Cerebellar cortex (tissue), 1 donor: ENCODE measurements at places on chromosomes 5 and 9.

DNA sequence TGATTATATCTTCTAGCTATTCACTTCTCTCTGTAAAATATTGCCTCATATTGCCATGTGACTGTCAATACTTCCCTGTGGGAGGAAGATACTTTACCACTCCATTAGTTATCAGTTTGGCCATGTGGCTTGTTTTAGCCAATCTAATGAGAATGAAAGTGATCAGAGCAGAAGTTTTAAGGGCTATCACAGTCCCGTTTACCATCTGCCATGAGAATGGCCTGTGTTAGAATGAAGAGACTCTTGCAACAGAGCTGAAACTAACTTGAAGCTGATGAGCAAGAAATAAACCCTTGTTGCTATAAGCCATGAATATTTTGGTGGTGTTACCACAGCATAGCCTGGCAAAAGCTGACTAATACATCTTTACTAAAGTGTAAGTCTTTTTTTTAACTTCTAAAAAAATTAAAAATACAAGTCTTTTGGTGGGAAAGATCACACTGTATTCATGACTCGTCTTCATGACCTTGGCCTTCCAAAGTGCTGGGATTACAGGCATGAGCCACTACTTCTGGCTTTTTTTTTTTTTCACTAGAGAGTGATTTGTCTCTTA lies 68.0 kb upstream of the CTNNA1 start:
- DNase-seq = no peak

GRCh38 chr5:141618030-141618803 lies 583 bp downstream of the DIAPH1 start:
- peak; percentile 58 for DNase-seq

- no peak for DNase-seq
Observed at GRCh38 chr5:96052374-96052773, 90.7 kb upstream of the ELL2 start.

- DNase-seq = no peak
Observed at GRCh38 chr5:97425511-97425910, 242.5 kb upstream of the RIOK2 start.

DNA sequence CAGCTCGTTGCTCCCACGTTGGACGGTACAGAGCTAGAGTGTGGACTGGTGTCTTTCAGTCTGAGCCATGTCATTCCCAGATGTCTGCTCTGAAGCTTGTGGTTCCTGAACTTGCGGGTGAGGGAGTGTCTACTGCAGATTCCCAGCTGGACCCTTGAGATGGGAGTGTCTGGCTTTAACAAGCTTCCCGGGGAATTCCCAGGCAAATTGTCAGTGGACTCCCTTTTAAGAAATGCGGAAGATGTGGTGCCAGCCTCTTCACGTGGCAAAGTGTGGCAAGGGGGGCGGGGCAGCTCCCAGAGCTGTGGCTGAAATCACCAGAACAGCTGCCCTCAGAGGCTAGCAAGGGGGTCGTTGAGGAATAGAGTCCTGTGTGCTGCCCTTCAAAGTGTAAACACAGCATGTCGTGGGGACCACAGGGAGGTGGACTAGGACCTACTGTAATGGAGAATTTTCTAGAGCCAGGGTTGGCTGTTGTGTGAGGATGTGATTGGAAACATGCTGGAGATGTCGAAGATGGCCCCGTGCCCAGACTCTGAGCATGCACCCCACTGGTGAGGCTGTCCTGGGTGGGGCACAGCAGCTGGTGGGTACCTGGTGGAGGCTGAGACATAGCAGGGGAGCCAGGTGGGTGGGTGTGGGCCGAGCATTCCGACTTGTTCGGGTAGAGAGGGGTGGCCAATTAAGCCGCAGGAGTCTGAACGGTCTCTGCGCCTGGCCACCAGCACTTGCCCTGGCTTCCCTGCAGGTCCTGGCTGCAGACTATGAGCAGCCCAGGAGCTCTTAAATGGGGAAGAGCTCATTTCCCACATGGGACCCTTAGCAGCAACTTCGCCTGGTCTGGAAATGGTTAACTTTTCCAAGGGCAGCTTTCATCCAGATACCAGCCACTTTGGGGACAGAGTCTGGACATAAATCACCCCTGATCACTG lies 37.4 kb downstream of the PRRX2 start:
- DNase-seq = no peak

GRCh38 chr5:60710362-60710761 lies 10.4 kb upstream of the DEPDC1B start:
- peak; percentile 48 for DNase-seq

DNA sequence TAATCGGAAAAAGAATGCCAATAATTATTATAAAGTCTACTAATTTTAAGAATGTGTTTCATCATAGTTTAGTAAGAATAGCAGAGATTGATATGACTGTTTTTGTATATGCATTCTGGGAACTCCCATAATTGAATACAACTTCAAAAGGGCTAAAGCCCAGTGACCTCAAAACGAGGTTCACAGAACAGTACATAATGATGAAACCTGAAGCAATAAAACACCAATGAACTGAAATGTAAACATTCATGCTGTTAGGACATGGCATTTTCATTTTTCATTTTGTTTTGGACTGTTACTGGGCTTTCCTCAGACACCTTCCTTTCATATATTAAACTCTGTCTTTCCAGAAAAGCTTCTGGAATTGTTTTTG lies 684 bp upstream of the JMY start:
- DNase-seq = no peak

- no peak for DNase-seq
Observed at GRCh38 chr9:135222881-135223760, 135.7 kb downstream of the OLFM1 start.

DNA sequence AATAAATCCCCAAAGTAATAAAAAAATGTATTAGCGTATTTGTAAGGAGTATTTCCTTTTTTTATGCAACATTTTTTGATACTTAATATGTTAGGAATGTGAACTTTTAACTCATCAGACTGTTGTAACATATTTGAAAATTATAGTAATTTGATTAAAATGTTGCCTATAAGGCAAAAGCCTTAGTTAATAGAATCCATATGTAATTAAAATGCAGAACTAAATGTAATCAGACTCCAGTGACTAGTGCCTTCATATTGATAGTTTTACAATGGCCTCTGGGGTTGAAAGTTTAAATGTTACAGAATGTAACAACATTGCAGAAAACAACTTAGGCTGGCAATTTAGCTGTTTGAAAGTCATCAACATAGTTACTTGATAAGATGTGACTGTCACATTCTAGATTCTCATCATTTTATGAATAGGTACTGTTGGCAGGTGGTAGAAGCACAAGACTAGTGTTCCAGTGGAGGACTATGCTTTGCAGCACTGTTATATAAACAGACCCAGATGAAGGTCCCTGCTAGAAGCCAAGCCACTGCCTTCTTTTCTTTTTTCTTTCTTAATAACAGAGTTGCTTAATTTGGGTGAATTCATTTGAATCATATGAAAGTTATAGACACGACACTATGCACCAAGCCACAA lies 382.9 kb downstream of the CCDC171 start:
- DNase-seq = no peak

GRCh38 chr5:27612161-27612560 lies 573.8 kb upstream of the CDH9 start:
- no peak for DNase-seq

- DNase-seq = no peak
Observed at GRCh38 chr5:154829181-154829588, 21.2 kb downstream of the FAXDC2 start.

GRCh38 chr5:63097286-63097685 lies 518.7 kb downstream of the LRRC70 start:
- DNase-seq = no peak

DNA sequence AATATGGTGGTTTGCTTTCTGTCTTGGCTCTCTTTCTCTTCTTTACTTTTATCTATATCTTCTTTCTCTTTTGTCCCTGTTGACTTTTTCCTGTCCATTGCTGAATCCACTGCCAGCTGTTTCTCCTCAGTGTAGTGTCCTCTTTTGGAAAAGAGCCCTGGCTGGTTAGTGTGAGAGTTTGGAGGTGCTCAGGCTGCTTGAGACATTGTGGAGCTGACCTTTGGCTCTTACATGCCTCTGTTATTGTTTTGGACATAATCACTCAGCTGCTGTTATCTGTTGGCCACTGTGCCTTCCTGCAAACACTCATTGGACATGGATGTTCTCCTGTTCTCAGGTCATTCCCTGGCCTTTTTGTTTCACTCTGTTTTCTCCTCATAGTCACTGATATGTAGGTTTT lies 295.4 kb upstream of the RIOK2 start:
- no peak for DNase-seq

- DNase-seq = no peak
Observed at GRCh38 chr5:24963611-24964010, 318.8 kb upstream of the CDH10 start.

DNA sequence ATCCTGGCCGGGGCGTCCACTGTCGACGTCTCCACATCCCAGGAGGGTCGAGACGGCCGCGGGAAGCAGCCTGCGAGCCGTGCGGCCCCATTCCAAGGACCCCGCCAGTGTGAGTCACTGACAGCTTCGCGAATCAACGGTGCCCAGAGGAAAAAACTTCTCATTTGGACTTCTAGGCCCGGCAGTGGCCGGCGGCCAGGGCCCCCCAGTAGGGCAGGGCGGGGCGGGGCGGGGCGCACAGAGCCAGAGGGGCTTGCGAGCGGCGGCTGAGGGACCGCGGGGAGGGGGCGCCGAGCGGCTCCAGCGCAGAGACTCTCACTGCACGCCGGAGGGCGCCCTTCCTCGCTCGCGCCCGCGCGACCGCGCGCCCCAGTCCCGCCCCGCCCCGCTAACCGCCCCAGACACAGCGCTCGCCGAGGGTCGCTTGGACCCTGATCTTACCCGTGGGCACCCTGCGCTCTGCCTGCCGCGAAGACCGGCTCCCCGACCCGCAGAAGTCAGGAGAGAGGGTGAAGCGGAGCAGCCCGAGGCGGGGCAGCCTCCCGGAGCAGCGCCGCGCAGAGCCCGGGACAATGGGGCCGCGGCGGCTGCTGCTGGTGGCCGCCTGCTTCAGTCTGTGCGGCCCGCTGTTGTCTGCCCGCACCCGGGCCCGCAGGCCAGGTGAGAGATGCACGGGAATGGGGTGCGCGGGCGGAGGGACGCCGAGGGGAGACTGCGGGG lies at the start of gene F2R:
Gene F2R, plus strand, starts transcription at position 391 of the 720 bp plus-strand sequence. Its CDS starts 182 bp downstream, at position 573.
- peak; percentile 75 for DNase-seq

- DNase-seq = no peak
Observed at GRCh38 chr9:134438195-134438788, 112.0 kb downstream of the RXRA start.

DNA sequence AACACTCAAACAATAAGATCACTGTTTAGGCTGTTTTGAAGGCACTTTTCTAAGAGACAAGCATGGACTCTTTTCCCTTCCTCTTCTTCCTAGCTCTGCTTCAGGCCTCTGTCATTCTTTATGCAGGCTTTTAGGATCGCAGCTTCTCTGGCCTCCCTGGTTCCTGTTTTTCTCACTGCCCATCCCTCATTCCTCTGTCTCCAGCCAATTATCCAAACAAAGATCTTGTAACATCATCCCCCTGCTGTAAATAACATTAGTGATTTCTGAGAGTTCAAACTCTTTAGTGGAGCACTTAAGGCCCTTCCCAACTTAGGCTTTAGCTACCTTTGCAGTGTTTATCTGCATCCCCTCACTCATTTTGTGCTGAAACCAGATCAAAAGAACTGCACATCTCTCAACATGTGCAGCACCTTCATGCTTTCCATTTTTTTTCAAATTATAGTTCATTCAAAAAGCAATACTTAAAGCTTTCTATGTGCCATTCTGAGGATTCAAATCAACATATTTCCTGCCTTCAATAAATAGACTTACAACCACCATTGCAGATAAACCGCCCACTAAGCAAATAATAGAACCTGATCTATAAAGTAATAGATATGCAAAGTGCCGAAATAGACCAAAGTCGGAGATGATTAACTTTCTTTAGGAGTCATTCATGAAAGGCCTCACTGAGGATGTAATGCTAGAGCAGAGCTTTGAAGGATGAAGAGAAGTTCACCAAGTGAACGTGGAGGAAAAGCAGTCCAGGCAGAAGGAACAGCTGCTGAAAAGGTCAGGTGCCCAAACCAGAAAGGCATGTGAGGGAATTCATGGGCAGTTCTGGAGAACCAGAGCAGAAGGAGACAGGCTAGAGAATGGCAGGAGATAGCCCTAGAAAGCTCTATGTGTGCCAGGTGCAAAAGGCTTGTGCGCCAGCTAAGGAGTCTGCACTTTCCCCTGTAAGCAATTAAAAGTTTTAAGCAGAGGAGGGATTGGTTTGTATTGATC lies 95.8 kb upstream of the ZNF366 start:
- no peak for DNase-seq
